NK-92 treated with Interleukin-12 subunit alpha and Interleukin-12 subunit beta, amount 100 ng/mL, for 24 hours (cell line): ENCODE measurements at places on chromosomes 2 and 18.

GRCh38 chr2:95306336-95306895, 9.3 kb downstream of the KCNIP3 start:
- DNase-seq, result no peak

DNA sequence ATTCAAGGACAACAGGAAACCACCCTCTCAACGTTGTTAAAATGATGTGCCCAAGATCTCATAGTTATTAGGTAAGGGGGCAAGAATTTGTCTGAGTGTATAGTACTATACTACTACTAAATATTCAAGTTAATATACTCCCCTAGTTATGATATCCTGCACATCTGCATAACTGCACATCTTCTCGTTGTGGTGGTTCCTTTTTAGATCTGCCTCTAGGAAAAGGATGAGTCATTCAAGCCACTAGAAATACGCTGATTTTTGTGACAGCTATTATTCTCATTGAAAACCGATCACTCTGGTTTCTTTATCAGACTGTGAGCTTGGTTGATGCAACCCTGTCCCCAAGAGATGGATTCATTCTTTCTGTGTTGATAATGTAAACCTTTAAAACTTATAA, 1067.0 kb upstream of the FANCL start:
- no peak for DNase-seq

- no peak for DNase-seq
Observed at GRCh38 chr18:58966704-58967103, 102.0 kb downstream of the ZNF532 start.

- no peak for DNase-seq
Observed at GRCh38 chr2:112189001-112189556, 50.9 kb downstream of the FBLN7 start.

GRCh38 chr2:38115216-38116032, 39.5 kb upstream of the CYP1B1 start:
- peak; percentile 59 for DNase-seq

DNA sequence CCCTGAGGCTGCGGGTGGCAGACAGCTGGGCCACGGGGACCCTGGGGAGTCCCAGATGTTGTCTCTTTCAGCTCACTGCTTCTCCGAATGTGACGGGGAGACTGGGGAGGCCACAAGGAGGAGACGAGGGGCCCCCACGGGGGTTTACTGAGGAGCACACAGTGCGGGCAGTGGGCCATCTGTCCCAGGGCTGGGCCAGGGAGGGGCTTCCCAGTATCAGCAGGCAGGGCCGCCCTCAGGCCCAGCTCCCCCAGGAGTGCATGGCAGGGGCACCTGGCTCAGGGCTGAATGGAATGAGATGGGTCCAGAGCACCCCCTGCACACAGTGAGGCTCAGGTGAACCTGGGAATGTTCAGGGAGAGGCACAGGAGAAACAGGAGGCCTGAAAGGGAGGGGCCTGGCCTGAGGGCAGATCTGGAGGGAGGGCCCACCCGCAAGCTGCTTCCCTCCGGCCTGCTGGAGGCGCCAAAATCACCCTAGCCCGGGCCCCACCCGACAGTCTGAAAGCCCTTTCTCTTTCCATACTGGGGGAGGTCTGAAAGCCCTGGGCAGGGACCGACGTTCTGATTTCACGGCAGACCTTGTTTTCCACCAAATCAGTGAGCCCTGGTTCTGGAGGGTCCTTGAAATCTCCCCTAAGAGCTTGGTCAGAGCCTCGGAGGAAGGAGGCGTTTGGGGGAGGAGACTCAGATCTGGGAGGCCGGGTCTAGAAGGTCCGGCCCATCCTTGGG, 35.5 kb upstream of the PTMA start:
- DNase-seq, result no peak

GRCh38 chr2:56127463-56128152, 56.2 kb upstream of the CCDC85A start:
- no peak for DNase-seq

DNA sequence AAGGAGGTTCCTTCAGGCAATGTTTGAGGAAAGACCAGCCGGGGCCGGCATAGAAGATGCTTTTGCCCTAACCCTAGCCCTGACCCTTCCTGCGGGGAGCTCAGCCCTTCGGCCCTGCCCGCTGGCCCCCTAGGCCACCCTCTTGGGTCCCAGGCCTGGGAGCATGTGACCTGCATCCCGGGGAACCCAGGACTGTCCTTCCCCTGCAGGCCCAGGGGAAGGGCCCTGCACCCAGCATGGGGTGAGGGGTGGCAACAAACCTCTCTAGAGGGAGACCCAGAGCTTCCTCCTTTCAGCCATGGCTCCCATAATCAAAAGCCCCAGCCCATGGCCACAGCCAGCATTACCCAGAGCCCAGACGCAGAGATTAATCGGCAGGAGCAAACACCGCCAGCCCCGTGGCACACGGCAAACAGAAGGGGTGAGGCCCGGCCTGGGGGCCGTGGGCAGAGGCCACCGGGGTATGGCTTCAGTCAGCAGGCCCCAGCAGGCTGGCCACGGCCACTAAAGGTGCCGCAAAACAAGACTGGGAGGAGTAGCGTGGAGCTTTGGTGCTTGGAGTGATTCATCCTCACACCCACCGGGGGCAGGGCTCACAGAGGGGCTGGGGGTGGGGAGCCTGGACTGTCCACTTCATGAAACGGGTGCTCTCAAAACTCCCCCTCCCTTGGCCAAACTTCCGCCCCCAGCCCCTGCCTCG, 61.6 kb upstream of the HPCAL1 start:
- DNase-seq, result no peak

GRCh38 chr2:182717416-182717815, 1.4 kb downstream of the DNAJC10 start:
- DNase-seq, result no peak

DNA sequence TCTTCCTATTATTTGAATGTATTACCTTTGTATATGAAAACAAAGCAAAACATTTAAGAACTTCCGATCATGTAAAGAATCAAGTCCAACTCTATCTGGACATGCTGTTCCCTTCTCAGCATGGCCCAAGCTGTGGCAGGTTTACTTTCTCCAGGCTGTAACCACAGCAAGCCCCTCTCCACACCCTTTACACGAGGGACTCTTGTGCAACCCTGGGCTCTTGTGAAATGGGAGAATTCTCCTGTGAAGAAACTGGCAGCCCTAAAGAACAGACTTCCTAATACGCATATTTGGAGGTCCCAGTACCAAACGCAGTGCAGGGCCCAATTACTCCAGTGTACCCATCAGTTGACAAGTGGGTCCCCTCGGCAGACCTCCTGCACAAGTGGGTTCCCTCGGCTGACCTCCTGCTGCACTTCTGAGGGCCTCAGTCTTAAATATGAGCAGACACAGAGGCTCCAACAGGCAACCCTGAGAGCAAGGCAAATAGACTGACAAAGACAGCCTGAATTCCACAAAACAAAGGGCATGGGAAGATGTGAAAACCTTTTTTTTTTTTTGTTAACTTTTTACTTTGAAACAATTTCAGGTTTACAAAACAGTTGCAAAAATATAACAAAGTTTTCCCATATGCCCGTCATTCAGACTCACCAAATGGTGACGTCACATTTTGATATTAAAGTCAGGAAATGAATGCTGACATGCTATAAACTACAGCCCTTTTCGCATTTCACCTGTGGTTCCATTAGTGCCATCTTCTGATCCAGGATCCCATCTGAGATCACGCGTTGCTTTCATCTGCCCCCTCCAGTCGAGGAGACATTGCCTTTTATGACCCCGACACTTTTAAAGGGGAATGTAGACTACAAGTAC, 78.2 kb downstream of the FBXO15 start:
- DNase-seq, result no peak

DNA sequence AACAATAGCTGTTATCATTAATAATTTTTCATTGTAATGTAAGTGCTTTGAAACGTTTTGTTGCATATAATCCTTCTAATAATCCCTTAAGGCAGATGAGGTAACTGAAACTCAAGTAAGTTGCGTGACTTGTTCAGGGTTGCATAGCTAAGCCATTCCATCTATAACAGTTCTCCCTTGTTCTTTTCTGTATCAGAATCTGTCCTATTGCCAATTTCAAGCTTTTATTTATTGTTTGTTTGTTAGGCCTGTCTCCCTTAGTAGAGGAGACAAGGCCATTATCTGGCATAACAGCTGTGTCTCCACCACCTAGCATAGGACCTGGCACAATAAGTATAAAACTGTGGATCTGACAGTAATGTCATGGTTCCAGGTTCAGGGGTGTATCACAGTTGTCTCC, 19.4 kb downstream of the BABAM2 start:
- DNase-seq, result no peak

GRCh38 chr2:72673279-72673678, 152.6 kb downstream of the EXOC6B start:
- DNase-seq, result no peak

DNA sequence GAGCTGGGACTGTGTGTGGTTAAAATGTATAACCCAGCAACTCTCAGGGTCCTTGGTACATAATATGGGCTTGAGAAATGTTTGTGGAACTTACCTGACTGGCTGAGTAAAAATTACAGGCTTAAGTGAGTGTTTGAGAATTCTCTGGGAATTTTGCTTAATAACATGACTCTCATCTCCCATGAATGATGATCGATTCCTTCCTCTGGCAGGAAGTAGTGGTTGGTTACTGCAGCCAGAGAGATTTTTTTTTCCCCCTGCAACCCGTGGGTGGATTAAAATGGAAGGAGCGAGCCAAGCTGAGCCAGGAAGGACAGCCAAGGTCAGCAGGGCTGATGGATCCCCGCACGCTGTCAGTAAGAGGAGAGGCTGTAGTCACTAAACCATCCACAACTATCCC, 40.6 kb upstream of the RFX8 start:
- no peak for DNase-seq

- no peak for DNase-seq
Observed at GRCh38 chr2:47504174-47504810, 101.3 kb downstream of the MSH2 start.

DNA sequence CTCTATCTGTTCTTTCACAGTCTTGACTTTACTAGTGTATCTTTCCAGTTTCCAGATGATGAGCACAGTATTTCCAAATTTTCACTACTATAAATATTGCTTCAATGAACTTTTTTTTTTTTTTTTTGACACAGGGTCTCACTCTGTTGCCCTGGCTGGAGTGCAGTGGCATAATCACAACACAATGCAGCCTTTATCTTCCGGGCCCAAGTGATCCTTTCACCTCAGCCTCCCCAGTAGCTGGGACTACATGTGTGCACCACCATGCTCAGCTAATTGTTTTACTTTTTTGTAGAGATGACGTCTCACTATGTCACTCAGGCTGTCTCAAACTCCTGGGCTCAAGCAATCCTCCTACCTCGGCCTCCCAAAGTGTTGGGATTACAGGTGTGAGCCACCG, 142.8 kb downstream of the SRBD1 start:
- no peak for DNase-seq

DNA sequence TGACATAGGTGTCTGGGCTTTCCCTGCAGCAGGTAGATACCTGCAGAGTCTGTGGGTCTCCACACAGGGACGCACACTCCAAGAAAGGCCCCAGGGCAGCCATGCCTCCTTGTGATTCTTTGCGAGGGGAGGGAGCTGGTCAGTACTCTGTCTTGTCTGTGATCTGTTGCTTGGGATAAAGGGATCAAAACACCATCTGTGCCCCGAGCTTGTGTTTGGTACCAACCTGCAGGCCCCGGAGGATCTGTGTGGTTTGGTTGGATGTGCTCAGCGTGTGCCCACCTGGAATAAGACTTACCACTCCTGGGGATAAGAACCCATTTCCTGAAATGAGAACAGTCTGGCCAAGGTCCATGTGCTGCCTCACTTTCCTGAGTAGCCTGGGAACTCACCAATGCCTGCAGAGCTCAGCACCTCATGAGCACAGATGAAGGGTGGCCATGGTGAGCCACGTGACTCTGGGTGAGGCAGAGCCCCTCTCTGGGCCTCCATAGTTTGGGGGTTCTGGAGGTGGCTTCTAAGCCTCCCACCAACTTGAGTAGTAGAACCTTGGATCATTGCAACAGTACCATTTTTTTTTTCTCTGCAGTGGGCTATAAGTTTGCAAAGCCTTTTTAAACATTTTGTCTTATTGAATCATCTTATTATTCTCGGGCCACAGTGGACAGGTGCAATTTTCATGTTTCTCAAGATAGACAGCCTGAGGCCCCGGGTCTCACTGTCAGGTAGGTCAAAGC, 134.8 kb downstream of the DDX1 start:
- no peak for DNase-seq

DNA sequence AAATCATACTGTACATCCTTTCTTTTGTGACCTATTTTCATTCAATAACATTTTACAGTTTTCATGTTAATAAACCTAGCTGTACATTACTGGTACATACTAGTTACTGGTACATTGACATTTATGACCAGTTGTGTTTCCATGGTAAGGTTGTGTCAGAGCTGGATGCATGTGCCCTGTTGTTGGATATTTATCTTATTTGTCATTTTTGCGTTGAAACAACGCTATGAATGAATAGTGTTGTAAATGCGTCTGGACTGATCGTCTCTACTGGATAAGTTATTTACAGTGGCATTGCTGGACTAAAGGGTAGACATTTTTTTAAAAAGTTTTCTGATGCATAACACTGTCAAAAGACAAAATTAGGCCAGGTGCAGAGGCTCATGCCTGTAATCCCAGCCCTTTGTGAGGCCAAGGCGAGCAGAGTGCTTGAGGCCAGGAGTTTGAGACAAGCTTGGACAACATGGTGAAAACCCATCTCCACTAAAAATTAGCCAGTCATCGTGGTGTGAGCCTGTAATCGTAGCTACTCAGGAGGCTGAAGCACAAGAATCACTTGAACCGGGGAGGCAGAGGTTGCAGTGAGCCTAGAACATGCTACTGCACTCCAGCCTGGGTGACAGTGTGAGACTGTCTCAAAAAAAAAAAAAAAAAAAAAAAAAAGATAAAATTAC, 40.2 kb downstream of the MCFD2 start:
- DNase-seq, result no peak

DNA sequence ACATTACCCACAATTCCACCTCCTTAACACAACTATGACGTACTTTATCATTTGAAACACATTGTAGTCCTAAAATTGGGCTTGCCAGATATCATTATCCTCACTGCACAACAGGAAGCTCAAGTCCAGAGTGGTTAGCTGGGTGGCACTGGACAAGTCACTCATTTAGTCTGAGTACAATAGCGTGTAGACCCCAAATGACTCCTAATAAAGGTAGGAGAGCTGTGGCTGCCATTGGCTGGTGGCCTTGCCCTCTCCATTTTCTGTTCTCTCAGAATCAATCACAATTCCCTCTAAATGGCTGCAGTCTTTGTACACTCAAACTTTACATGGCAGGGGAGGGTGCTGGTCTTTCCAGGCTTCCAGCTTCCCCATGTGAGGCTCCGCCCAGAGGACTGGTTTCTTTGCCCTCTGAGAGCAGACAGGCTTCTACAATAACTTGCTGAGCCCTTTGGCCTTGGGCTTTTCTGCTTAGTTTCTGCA, 11.7 kb downstream of the PSTPIP2 start:
- no peak for DNase-seq

- no peak for DNase-seq
Observed at GRCh38 chr2:240351088-240351741, 84.2 kb upstream of the GPC1 start.

- no peak for DNase-seq
Observed at GRCh38 chr2:69304656-69305055, 82.4 kb downstream of the GFPT1 start.

DNA sequence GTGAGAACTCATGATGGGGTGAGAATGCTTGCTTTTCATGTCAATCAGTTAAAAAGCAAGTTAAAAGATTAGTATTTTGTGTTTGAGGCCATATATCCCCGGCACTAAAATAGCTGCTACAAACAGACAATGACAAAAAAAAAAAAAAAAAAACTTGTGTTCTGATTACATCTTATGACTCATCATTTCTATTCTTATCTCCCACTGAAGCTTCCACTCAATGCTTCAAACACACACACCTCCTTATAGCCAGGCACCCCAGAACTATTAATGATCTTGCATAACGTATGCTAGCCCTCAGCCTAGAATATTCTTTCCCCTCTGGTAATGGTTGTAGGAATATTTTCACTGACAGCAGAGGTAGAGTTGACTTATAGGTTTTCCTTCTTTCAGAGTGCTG, 778.3 kb downstream of the TRIB2 start:
- no peak for DNase-seq
